ENCODE measurements at places on chromosomes 13 and 19.

GRCh38 chr13:64546371-64546770 lies 2683.8 kb downstream of the PCDH9 start:
- DNase-seq = no peak

- DNase-seq = no peak
These were observed 10.6 kb downstream of the KHSRP start for GRCh38 chr19:6413721-6414643.

GRCh38 chr13:111286749-111287148 lies 33.7 kb upstream of the TEX29 start:
- no peak for DNase-seq

- DNase-seq = no peak
These were observed 26.3 kb downstream of the SAE1 start for GRCh38 chr19:47156861-47157430.

DNA sequence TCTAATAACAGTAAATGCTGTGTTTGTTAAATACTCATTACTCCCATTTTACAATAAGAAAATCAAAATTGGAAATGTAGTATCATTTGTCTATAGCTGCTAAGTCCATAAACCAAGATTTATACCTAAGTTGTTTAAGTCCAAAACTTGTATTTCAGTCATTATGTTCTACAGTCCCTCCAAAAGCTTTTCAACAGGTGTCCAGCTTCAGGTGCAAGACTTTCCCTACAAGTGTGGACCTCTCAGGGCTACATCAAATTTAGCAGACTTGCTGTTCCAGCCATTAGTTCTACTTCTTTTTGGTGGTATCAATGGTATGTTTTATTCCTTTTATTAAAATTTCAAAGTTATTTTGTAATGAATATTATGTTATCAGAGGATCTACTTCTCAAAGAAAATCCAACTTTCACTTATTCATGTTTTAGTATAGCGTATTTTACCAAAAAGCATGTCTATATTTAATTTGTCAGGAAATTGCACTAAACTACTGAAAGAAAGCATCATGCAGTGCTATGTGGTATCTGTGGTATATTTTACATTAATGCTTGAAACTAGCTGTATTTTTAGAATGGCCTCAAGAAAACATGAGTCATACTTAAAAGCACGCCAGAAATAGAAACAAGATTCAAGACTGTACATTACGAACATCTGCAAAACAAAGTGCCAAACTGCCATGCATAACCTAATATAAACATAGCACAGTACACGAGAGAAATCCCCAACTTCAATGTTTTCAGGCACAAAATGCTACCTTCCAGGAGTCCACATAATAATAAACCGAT lies 44.5 kb downstream of the VWA8 start:
- no peak for DNase-seq

DNA sequence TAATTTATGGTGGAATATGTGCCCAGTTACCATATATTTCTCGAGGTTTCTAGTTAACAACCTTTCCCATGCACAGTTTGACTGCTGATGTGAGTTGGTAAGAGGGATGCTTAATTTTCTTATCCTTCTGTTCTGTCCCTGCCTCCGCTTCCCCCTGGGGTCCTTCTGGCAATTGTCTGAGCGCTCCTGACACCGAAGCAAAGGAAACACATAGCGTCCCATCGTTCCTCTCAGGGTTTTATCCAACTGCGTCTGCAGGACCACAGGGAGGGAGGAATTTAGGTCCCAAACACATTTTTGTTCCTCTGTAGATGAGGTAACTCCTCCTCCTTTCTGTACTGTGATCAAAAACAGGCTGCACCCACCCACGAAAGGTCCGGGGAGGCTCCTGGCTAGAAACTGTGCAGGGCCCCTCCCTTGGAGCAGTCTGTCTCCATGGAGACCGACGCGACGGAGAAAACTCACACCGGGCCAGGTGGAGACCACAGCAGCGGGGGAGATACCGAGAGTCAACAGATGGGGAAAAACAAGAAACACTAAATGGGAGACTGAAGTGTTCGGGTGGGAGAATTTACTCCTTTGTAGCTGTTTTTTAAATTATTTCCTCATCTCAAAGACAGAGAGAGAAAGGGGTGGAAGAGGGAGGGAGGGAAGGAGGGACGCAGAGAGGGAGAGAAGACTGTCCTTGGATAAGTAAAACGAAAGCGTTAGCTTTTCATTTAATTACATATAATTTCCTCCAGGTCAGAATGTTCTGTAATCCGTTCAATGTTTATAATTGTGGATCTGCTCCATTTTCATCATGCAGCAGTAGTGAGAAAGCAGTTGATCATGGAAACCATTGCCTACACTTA lies 191.8 kb upstream of the NBEA start:
- peak; percentile 7 for DNase-seq

GRCh38 chr13:35675651-35676050 lies 199.2 kb upstream of the MAB21L1 start:
- DNase-seq = peak; percentile 17

DNA sequence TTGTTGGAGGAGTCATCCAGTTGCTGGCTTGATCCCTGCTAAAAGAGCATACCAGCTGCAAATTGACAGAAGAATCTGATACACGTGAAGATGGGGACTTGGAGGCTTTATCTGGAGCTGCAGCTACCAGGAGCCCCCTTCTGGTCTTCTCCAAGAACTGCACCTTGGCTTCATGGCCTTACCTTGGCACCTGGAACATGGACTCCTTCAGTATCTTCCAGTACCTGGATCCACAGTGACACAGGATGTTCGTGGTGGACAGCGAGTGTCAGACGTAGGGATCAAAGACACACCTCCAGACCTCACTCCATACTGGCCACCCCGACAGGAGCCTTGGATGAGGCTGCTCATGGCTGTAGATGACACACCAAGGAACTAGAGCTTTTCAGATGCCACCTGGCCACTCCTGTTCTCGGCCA lies 9.9 kb upstream of the ACSBG2 start:
- peak; percentile 64 for DNase-seq

DNA sequence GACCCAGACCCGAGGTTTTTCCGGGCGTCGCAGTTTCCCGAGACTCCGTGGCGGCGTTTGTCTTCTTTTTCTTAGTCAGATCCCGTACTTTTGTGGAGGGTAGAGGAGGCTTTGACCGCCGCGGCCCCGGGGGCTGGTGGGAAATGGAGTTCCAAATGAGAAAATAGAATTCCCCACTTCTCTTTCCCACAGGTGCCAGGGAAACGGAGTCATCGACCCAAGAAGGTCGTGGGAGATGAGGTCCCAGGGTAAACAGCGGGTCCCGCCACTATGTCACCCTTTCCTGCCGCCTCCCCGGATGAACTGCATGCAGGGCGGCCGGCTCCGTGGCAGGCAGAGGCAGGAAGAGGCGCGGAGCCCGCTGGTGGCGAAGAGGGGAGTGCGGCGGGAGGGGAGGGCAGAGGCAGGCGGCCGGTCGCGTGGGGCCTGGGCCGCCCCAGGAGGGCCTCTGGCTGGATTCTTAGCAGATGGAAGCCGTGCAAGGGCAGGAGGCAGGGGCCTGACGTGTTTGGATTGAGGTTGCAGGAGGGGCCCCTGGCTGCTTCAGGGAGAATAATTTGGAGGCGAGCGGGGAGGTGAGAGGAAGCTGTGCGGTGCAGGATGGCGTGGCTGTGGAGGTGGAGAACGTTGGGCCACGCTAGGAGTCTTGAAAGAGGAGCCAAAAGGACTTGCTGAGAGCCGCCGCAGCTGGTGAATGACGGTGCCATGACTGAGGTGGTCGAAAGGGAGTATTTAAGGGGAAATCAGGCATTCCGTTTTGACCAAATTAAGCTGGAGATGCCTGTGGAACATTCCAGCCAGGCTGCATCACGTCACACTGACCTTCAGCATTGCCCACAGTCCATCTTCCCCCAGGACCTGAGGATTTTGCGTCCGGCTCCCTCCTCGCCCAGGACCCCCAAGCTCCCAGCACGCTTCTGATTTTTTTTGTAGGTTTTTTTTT lies 11.7 kb downstream of the CYTH2 start:
- DNase-seq = no peak

GRCh38 chr19:16258440-16258903 lies 60.8 kb downstream of the AP1M1 start:
- DNase-seq = no peak

GRCh38 chr13:75749407-75749806 lies 113.3 kb downstream of the LMO7 start:
- DNase-seq = no peak

GRCh38 chr19:17026706-17027534 lies at the start of gene CPAMD8:
TSS of gene CPAMD8 (minus strand) at chr19:17026810. CDS start at chr19:17026642, 168 bp downstream.
- DNase-seq = no peak

- no peak for DNase-seq
These were observed 208.3 kb downstream of the OXGR1 start for GRCh38 chr13:96785986-96786385.

Data from NCI-H510A (cell line).